ENCODE measurements at places on chromosomes 5 and 9.

GRCh38 chr5:169695025-169695625 is 58.0 kb downstream of the DOCK2 start:
- no peak for DNase-seq

- no peak for DNase-seq
These were observed 21.6 kb downstream of the DAB2IP start for GRCh38 chr9:121672986-121673385.

- no peak for DNase-seq
These were observed 5.8 kb downstream of the OCLN start for GRCh38 chr5:69498384-69498783.

GRCh38 chr5:137828664-137829063 is 39.0 kb upstream of the MYOT start:
- DNase-seq = no peak

DNA sequence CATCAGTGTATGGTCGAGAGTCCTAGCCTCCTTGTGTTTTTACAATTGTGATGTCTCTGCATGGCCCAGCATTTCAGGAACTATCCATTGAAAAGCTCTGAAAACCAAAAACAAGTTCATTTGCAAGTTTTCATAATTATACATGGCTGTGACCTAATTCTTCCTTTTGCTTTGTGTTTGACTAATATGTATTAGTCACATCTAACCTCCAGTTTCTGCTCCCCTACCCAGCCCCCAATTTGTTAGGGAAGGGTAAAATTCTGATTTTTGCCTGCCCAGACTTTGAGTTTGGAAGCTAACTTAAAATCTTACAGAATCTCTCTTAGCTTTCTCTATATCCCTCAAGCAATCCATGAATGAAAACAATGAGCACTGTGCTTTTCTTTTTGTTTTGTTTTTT is 128.2 kb upstream of the SEMA6A start:
- DNase-seq = peak; percentile 31

DNA sequence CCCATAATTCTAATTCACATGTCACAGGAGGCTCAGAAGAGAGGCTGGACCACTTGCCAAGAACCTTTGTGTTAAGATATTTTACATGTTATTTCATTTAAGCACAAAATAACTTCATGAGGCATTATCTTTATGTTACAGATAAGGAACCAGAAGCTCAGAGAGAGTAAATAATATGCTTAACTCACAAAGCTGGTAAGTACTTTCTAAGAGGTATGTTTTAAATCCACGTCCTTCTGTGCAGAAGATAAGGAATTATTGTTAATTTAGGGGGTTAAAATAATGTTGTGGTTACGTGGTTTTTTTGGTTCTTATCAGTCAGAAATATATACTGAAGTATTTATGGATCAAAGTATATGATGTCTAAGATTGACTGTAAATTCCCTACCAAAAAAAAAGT is 8.0 kb downstream of the STRBP start:
- no peak for DNase-seq

DNA sequence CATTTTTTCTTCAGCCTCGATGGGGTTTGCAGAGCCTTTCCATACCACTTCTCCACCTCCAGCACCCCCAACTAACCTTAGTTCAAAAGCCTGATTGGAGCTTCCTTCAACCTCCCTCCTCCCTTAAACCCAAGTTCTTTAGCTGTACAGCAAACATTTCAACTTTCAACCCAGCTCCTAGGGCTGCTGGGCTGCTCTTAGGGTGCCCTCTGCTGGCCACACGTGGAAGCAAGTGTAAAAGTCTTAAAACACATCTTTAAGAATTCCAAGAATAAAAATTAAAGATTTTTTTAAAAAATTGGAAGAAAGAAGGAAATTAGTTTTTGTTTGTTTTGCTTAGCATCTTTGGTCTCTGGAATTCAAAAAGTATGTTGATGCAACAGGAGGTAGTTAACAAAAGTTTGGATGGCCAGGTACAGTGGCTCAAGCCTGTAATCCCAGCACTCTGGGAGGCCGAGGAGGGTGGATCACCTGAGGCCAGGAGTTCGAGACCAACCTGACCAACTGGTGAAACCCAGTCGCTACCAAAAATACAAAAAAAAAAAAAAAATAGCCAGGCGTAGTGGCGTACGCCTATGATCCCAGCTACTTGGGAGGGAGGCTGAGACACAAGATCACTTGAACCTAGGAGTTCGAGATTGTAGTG is 15.5 kb upstream of the HSD17B3 start:
- DNase-seq = peak; percentile 55

- no peak for DNase-seq
These were observed 74.7 kb upstream of the COL5A1 start for GRCh38 chr9:134566936-134567335.

DNA sequence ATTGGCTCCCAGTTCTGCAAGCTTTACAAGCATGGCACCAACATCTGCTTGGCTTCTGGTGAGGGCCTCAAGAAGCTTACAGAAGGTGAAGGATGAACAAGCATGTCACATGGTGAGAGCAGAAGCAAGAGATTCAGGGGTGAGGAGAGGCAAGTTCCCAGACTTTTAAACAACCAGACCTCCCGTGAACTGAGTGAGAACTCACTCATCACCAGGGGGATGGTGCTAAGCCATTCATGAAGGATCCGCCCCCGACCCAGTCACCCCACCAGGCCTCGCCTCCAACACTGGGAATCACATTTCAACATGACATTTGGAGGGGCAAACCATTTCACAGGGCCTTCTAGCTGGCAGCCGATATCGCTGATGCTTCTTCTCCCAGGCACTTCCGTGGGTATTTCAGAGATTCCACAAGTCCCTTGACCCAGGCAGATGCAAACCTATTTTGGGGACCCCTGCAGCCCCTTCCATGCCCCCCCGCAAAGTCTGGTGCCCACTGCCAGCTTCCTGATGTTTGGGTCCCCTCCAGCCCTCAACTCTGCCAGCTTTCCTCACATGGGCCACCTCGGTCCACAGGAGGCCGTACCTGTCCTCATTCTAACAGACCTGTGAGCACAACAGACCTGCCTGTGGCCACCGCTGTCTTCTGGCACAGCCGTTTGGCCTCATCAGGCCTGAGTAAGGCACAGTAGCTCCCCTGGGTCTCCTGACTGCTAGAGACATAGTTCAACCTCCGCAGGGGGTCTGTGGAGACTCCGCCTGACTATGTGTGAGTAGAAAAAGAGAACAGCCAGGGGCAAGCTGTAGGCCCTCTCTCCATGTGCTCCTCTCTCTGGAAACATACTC is 60.7 kb upstream of the ANGPTL2 start:
- no peak for DNase-seq

- peak; percentile 3 for DNase-seq
These were observed 11.5 kb downstream of the CCDC127 start for GRCh38 chr5:206406-206805.

Data from GM20000 (cell line).